ENCODE measurements at places on chromosomes 1 and 21. TPM values are rescaled to one million over a fixed set of nuclear protein-coding genes. Genes with fewer than 3 reads are reported as not detected.
A peak's percentile ranks its signal among the peaks of the same experiment; 100 is the strongest.

DNA sequence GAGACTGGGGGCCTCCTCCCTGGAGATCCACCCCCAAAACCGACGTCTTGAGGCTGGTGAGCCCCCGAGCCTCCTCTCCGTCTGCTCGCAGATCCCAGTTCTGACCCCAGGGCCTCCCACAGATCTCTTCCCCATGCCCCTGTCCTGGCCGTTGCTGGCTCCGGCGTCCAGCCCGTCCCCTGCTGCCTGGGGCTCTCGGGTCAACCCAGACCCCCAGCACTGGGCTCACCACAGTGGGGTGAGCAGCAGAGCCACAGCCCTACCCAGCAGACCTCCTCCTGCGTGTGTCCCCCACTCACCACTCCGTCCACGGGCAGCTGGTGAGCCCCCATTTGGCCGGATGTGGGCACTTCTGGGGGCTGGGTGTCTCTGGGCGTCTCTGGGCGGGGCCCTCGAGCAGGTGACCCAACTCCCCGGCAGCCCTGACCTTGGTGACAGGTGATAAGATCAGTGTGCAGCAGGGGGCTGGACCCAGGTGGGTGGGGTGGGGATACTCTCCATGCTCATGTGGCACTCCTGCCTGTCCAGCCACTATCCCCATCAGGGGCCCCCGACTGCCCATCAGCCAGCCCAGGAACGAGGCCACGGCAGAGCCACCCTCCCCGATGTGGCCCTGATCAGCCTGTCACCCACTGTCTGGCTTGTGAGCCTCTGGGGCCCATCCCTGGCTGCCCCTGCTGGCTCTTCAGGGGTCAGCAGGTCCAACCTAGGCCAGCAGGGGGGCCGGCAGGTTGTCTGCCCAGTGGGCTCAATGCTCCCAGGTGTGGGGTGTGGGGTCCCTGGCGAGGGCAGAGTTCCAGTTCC, 709 bp downstream of the TNFRSF14 start:
- no peaks in the 10 kb centered on the region for H3K36me3 ChIP-seq
- H3K4me1 ChIP-seq: no peaks in the 10 kb centered on the region
- H3K4me3 ChIP-seq: peak overlapping the region; percentile 40
- no peak overlapping the region for H3K27ac ChIP-seq

- H3K4me1 ChIP-seq: no peaks in the 10 kb centered on the region
- H3K27me3 ChIP-seq: no peaks in the 10 kb centered on the region
- no peak for DNase-seq
- H3K36me3 ChIP-seq: no peaks in the 10 kb centered on the region
- H3K4me3 ChIP-seq: peak overlapping the region; percentile 89
Measured at GRCh38 chr1:1510912-1511532, 940 bp upstream of the ATAD3A start.

DNA sequence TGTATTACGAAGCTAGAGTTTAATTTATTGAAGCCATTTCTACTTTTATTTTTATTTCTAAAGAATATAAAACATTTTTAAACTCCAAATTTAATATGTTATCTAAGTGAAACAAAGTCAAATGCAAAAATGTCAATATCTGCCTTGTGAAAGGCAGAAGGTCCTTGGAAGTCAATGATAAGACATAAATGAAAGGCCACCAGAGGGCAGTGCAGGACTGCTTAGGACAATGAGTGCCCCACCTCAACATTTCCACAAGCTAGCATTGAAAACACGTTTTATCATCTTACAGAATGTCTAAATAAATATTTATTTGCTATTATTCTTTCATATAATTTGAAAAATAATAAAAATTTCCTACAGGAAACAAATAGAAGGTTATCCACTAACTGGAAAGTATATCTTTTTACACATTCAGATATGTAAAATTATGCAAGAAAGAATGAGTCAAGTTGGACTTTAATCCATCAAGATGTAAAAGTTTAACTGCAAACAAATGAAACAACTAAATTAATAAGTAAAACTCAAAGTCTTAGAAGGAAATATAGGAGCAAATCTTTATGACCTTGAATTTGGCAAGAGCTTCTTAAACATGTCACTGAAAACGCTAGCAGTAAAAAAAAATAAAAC, 140.1 kb upstream of the FMN2 start:
- H3K36me3 ChIP-seq: no peaks in the 10 kb centered on the region
- no peaks in the 10 kb centered on the region for H3K27me3 ChIP-seq
- H3K27ac ChIP-seq: no peak overlapping the region
- no peak overlapping the region for H3K4me3 ChIP-seq
- no peaks in the 10 kb centered on the region for H3K4me1 ChIP-seq

GRCh38 chr1:202254454-202255252, 61.1 kb downstream of the LGR6 start:
- no peaks in the 10 kb centered on the region for H3K27me3 ChIP-seq
- H3K4me3 ChIP-seq: no peak overlapping the region
- no peak for DNase-seq
- H3K36me3 ChIP-seq: no peaks in the 10 kb centered on the region

DNA sequence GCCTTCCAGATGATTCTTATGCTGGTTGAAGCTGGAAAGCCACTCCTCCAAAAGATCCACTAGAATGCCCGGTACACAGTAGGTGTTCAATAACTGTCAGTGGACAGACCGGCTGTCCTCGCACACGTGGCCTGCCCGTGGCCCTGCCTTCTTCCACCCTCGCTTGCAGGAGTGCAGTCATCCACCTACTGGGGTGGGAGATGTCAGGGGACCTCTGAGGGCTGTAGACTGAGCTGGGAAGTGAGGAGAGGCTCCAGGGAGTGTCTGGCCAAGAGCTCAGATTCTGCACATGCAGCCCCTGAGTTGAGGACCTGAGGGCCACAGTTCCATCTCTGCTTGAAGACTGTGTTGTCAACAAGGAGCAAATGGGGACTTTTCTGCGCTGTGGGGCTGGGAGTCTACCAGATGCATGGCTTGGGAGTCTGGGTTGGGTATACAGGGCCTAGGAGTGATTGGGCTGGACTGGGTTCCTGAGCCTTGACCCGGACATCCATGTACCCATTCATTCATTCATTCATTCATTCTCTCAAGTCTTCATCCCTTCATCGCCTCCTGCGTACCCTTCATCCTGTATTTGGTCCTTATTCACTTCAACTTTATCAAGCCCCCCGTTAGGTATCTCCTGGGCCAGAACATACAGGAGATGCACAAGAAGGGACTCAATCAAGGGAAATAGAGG, 4.2 kb upstream of the TNFRSF1B start:
- H3K4me3 ChIP-seq: no peak overlapping the region
- H3K27ac ChIP-seq: no peak overlapping the region
- no peaks in the 10 kb centered on the region for H3K36me3 ChIP-seq
- no peak for DNase-seq
- H3K27me3 ChIP-seq: no peaks in the 10 kb centered on the region
- no peaks in the 10 kb centered on the region for H3K4me1 ChIP-seq

GRCh38 chr1:90048043-90048442, 53.1 kb downstream of the ZNF326 start:
- DNase-seq: no peak
- no peaks in the 10 kb centered on the region for H3K36me3 ChIP-seq
- no peaks in the 10 kb centered on the region for H3K4me1 ChIP-seq
- no peak overlapping the region for H3K27ac ChIP-seq
- no peak overlapping the region for H3K4me3 ChIP-seq
- H3K27me3 ChIP-seq: no peaks in the 10 kb centered on the region

DNA sequence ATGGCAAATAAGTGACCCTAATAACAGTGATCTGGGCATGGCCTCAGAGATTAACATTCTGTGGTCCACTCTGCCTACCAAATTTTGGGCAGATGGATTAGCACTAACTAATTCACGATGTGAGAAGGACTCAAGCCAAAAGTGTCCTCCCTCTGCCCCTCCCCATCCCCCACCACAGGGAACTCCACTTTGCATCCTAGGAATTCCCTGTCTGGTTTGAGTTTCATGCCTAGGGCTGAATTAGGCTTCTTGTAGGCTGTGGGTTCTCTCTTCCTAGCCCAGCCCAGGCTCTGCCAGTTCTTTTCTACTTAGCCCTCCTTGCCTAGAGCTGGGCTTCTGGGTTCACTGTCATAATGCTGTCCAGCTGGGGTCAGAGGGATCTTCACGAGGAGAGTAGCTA, 64.1 kb downstream of the ATP2B4 start:
- DNase-seq: no peak
- peaks cover 8% of the 10 kb centered on the region for H3K4me1 ChIP-seq
- H3K27me3 ChIP-seq: no peaks in the 10 kb centered on the region

- no peaks in the 10 kb centered on the region for H3K4me1 ChIP-seq
- H3K27me3 ChIP-seq: no peaks in the 10 kb centered on the region
- H3K36me3 ChIP-seq: no peaks in the 10 kb centered on the region
Measured at GRCh38 chr1:37323486-37324377, 150.6 kb upstream of the ZC3H12A start.

GRCh38 chr1:45864167-45865106, 61.0 kb downstream of the MAST2 start:
- no peaks in the 10 kb centered on the region for H3K27me3 ChIP-seq
- H3K4me1 ChIP-seq: peaks cover 2% of the 10 kb centered on the region
- H3K27ac ChIP-seq: no peak overlapping the region

Gene NUP210L
- 0.16 TPM for total RNA-seq

Gene SPATC1L
- total RNA-seq: 5.2 TPM
